ENCODE measurements at places on chromosomes 3 and 15.

- peak; percentile 99 for DNase-seq
Measured at GRCh38 chr3:71998995-71999673, 214.2 kb upstream of the PROK2 start.

- no peak for DNase-seq
Measured at GRCh38 chr15:78977591-78978347, 32.9 kb upstream of the CTSH start.

GRCh38 chr3:144351773-144352365 is 380.2 kb downstream of the DIPK2A start:
- no peak for DNase-seq

DNA sequence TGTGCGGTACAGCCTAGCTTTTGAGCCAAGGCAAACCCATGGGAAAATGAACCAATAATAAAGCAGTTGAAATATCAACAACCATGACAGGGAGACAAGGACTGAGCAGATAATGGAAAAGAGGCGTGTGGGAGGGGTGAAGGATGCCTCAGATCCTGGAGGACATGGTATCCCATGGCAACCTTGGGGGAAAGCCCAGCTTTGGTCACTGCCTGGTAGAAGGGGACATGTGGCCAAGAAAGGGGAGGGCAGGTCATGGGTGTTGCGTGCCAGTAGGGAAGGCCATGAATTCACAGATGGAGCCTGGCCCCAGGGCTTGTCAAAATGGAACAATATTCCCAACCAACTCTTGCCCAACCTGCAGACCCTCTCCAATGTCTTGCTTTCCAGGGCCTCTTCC is 140.5 kb upstream of the SMAD3 start:
- no peak for DNase-seq

- DNase-seq, result peak; percentile 55
Measured at GRCh38 chr3:1207904-1208303, 115.1 kb downstream of the CNTN6 start.

DNA sequence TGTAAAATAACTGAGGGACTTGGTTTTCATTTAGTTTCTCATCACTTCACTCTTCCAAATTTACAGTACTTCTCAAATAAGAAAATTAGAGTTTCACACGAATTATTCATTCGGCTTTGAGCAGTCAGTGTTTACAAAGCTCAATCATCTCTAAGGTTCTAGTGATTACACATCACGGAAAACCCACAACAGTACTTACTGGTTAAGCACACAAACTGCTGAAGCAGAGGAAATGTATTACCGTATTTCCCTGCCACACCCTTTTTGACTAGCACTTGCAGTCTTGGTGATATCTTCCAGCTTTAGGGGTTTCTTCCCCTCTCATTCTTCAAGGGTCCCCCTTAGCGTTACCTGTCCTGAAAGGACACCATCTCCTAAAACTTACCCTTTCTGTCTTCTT is 164.8 kb upstream of the CDIN1 start:
- peak; percentile 17 for DNase-seq

- peak; percentile 48 for DNase-seq
Measured at GRCh38 chr3:184642631-184643285, 69.1 kb downstream of the MAGEF1 start.

DNA sequence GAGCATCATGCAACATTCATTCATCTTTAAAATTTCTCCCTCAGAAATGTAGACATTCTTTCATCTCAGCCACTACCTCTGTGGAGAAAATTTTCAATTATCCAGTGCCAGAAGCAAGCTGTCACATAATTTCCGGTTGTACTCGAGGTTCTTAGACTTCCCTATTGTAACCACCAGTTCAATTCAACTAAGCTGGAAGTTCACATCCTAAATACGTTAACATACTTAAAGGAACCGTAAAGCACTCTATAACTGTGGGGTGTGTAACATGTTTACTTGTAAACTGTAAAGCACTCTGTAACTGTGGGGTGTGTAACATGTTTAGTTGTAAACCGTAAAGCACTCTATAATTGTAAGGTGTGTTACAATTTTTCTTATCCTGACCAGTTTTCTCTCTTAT is 150.3 kb downstream of the PLCL2 start:
- DNase-seq, result no peak

GRCh38 chr3:43892526-43892925 is 201.8 kb downstream of the ABHD5 start:
- DNase-seq, result no peak

GRCh38 chr3:114775395-114775794 is 371.7 kb downstream of the ZBTB20 start:
- DNase-seq, result peak; percentile 46

- no peak for DNase-seq
Measured at GRCh38 chr15:51212239-51212638, 117.5 kb upstream of the TNFAIP8L3 start.

- DNase-seq, result no peak
Measured at GRCh38 chr3:67712259-67712658, 57.8 kb upstream of the SUCLG2 start.

GRCh38 chr3:103629391-103629790 is 1194.6 kb downstream of the ZPLD1 start:
- no peak for DNase-seq

GRCh38 chr3:52361898-52362297 is 45.8 kb downstream of the DNAH1 start:
- no peak for DNase-seq

DNA sequence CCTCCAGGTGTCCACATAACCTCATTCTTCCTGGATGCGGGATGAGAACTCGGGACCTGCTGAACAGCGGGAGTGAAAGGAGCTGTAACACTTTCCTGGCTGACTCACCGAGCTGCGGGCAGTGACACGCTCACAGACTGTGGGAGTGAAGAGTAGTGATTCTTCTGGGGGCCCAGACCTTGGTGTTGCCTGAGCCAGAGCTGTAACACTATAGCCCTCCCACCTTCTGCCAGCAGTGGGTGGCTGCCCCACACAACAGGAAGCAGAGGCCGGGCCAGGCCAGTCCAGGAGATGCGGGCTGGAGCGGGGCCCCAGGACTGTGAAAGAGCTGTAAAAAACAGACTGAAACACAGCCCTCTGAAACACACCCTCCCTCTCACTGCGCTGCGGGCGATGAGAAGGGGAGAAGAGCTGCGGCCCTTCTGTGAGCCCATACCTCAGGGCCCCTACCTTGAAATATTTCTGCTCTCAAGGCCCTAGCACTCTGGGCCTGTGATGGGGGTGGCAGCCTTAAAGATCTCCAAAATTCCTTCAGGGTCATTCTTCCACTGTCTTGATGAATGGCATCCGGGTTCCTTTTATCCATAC is 464.0 kb upstream of the CCDC54 start:
- peak; percentile 25 for DNase-seq

DNA sequence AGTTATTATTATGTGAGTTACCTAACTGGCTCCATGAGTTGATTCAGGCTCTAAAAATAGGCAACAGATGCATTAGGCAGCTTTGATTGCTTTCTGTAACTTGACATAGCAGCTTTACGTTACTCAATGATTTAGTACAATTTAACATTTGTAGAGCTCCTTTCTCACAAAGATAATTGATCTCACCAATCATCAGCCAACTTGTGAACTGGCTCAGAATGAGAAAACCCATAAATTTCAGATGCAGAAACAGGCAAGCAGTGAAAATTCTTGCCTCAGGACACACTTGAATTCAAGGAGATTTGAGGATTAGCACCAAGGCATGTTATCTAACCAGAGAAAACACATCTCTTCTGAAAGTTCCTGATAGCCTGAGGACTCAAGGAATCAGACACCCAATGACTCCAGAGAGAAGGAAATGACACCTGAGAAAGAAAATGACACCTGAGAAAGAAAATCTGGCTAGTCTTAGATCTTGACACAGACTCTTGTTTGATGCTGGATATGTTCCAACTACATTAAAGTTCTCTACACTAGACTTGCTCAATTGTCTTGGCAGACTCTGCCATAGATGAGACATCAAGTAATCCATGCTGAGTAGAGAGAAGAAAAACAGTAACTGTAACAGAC is 315.1 kb upstream of the CBLB start:
- peak; percentile 81 for DNase-seq

DNA sequence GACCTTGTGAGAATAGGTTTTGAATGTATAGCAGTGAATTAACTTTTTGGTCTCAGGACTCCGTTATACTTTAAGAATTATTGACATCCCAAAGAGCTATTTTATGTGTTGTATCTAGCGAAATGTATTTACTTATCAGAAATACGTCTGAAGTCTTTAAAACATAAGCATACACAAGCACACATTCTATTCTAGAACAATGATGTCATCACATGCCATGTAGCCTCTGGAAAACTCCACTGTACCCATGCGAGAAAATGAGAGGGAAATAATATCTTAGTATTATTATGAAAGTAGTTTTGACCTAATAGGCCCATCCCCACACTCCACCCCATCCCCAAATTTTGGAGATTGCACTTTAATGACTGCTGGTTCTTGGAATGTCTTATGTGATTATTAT is 1.5 kb downstream of the POLR2M start:
- no peak for DNase-seq

DNA sequence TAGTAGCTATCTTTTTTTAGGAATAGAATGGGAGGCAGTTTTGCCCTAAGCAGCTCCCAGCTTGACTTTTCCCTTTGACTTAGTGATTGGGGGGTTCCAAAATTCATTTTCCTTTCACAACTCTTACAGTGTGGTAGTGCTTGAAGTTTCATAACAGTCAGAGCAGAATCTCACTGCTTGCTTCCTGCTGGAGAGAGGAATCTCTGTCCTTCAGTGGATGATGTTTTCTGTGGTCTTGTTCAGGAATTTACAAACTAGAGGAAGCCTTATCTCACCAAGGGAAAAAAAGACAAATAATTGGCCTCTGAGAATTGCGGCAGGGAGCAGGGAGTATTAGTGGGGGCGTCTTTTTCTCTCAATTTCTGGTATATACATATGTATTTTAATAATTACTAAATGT is 326.6 kb upstream of the C2CD4B start:
- peak; percentile 68 for DNase-seq

DNA sequence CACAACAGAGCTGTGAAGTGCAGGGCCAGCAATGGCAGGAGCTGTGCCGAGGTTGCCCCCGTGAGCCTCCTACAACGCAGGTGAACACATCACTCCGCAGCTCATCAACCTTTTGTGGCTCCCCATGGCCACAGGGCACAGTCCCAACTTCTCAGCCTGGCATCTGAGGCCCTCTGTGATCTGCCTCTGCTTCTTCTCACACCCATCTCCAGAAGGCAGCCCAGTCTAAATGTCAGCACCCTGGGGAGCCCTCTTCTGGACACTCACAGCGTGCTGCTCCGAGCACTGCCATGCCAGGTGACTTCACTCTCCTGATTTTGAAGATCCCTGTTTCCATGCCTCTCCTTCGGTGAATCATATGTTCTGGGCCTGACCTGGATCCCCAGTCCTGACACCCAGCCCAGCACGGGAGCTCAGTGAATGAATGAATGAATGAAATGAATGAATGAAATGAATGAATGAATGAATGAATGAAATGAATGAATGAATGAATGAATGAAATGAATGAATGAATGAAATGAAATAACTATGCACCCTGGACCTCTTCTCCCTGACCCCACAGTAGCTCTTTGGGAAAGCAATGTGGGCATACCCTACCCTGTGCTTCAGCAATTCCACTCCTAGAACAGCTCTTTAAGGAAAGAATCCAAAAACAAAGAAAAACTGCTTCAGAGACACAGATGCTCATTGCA is 17.9 kb upstream of the SKIC8 start:
- DNase-seq, result no peak

DNA sequence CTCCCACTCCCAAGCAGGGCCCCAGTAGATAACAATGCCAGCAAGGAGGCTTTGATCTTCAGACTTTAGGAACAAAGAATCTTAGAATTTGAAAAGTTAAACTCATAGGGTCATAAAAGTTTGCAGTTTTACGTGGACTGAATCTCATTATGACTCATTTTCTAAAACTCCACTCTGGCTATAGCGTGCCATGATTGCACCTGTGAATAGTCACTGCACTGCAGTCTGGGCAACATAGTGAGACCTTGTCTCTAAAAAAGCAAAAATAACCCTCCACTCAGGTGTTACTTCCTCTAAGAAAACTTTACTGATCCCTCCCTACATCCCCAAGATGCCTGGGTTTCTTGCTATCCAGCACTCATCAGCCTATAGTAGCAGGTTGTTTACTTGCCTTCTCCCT is 104.5 kb downstream of the IL20RB start:
- no peak for DNase-seq

DNA sequence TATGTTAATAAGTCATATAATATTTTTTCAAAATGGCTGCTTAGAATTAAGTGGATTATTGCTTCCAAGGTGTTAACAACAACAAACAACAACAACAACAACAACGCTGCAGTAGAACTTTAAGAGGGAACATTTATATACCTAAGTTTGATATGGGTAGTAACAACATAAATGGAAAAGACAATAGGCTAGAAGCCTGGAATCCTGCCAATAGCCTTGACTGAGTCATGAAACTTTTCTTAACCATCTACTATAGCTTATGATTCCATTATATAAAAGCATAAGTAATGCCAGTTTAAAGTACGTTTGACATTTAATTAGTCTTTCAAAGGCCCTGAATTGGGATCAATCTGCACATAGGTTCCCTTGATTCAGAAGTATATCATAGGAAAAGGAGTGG is 31.2 kb downstream of the SATB1 start:
- DNase-seq, result peak; percentile 13

DNA sequence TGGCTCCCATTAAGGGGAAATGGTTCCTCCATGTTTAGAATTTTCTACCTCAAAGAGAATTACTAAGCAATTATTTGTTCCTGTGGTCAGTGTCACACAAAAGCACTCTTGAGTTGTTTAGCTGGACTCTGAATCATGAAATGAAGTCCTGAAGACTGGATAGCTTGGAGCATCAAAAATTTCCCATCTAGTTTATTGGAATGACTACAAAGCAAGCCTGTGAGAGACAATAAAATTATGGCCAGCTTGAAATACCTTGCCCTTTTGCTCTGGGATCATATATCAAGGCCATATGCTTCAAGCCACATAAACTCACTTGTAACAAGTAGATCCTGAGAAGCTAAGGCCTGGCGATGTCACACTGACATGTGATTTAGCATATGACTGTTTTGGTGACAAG is 292.3 kb downstream of the TIGIT start:
- no peak for DNase-seq

- peak; percentile 43 for DNase-seq
Measured at GRCh38 chr3:31014317-31015040, 120.0 kb upstream of the GADL1 start.

GRCh38 chr3:114242947-114243346 is 5.6 kb upstream of the ZNF80 start:
- DNase-seq, result no peak

GRCh38 chr3:67534594-67534993 is 119.8 kb downstream of the SUCLG2 start:
- DNase-seq, result peak; percentile 22

DNA sequence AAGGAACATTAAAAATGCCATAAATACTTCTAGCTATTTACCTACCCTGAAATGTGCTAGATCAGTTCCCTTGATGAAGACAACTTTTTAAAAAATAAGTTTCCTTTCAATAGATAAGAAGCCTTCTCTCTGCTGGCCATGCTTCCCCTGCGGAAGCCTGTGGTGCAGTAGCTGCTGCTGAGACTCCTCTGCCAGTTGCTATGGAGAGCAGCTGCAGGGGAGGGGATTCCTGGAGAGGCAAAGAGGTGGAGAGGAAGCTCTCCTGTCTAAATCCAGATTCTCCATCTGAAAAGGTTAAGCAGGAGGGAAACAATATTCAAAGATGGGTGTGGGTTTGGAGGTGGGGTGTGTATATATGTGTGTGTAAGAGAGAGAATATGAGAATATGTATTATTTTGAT is 69.8 kb upstream of the BFSP2 start:
- DNase-seq, result no peak

- DNase-seq, result no peak
Measured at GRCh38 chr3:40763807-40764206, 239.0 kb downstream of the ZNF621 start.

All from fibroblast of skin of abdomen (primary cell).